ENCODE measurements at places on chromosomes 6 and 20.

DNA sequence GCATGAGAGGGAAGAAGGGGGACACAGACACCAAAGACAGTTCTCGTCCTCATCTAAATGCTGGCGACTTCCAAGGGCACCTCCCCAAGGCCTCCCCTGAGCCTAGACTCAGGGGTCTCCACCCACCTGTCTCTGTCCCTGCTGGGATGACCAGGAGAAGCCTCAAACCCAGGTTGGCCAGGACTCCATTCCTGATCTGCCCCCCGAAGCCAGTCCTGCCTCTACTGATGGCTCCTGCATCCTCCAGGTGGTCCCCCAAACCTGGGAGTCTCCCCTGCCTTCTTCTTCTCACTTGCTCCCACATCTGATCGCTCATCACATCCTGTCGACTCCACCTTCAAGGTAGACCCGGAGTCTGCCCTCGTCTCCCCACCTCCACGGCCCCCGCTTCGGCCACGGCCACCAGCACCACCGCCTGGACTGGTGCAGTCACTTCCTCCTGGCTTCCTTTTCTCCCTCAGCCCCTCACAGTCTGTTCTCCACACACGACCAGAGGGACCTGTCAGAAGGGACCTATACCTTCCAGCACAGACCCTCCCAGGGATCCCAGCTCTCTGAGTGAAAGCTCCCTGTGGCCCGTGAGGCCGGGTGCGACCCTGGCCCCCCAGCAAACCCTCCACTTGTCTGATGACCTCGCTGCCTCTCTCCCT is 92.1 kb downstream of the CEBPB start:
- no peak for DNase-seq

DNA sequence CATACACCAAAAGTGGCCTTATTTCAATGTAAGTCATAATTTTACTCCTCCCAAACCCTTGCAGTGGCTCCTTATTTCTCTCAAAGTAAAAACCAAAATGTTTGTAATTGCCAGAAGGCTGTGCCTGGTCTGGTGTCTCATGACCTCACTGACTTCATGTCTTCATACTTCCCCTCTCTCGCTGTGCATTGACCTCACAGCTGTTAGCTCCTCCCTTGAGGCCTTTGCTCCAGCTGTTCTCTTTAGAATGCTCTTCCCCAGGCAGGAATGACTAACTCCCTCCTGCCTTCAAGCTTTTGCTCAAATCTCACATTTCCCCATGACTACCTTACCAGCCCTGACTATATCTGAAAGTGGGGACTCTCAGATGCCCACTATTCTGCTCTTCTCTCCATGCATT is 83.3 kb downstream of the MTFR2 start:
- DNase-seq: no peak

- no peak for DNase-seq
Measured at GRCh38 chr6:138239774-138240173, 21.5 kb upstream of the PBOV1 start.

DNA sequence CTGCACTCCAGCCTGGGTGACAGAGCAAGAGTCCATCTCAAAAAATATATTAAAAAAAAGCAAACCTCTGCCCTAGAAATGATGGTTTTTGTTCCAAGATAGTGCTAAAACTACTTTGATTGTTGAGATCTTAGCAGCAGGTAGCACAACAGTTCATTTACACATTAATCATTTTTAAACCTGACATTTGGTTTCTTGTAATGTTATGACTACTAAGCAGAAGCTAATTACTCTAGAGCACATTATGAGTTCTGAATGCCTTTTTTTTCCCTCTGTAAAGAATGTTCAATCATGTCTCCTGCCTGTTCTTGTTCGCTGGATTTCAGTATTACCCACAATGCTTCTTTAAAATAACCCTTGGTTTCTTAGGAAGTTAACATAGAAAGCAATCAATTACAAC is 24.7 kb upstream of the PHF3 start:
- DNase-seq: no peak

DNA sequence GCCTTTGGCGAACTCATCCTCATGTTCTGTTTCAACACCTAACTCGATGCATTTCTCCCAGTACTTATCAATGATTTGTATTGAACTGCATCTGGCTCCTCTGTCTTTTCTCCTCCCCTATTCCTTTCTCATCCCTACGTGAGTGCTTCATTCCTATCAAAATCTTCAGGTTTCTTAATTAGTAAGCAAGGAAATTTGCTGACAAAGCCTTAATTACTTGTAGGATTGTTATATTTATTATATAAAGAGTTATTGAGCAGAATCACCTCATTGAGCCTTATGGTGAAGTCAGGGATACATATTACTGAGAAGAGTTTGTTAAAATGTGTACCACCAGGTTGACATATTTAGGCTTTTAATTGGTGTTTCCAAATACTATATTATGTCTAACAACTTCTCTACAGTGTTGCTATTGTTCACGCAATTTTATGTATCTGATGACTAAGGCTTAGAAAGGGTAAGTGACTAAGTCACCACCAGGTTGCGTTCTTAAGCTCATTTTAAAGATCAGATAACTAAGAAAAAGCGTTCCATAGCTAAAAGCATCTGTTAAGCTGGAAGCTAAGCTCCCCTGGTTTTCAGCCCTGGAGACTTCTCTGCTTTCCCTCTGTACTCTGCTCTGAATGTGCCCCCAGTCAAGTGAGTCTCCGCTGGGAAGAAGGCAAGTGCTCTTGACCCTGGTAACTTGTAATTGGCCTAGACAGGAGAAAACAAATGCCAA is 18.9 kb downstream of the SCGN start:
- DNase-seq: no peak

DNA sequence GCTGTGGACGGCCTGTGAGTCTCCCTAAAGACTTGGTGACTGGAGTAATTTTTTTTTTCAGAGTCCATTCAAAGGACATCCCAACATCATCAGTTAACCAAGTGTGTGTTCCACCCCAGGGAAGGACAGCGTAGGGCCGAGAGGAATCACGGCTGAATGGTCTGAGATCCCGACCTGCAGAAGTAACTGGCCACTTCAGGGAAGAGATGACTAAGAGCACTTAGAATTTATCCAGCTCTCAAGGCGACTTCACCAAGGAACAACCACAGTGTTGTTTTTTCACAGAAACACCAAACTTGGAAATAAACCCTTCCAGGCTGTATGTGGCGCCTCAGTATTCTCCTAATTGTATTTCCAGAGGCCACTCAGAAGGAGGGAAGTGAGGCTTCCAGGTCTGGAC is 231.6 kb downstream of the FNDC1 start:
- no peak for DNase-seq

DNA sequence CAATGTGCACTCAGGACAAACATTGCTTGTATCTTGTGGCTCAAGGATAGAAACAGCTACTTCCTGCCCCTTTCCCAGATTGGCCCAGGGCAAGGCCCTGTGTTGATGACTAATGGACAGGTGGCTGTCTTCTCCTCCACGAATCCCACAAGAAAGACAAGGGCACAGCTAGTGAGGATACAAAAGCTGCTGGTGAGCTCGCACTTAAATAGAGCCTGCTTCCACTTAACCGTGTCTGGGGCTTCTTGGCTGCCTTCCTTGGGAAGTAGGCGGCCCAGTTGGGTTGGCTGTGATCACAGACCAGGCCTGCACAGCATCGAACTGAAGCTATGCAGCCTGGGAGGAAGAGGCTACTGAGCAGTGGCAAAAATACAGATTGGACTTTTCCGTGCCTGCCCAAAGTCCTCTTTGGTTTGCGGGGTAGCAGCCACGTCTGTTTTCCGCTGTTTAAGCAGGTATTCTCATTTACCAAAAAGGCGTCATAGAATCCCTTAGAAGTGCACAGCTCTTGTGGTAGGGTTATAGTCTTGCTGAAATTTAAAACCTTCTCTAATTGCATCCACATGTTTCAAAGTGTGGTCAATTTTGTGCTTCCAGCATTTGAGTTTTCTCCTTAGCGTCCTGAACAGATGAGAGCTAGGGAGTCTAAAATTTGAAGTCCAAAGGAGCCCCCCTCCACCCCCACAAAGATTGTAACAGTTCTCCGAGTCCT is 23.0 kb upstream of the NAA20 start:
- no peak for DNase-seq

GRCh38 chr6:93059911-93060310 is 359.4 kb downstream of the EPHA7 start:
- DNase-seq: no peak

- no peak for DNase-seq
Measured at GRCh38 chr6:36353411-36353915, 16.8 kb upstream of the BNIP5 start.

- DNase-seq: no peak
Measured at GRCh38 chr6:135972150-135972549, 120.6 kb downstream of the PDE7B start.

GRCh38 chr6:32095338-32096086 is 13.6 kb downstream of the TNXB start:
- DNase-seq: no peak

DNA sequence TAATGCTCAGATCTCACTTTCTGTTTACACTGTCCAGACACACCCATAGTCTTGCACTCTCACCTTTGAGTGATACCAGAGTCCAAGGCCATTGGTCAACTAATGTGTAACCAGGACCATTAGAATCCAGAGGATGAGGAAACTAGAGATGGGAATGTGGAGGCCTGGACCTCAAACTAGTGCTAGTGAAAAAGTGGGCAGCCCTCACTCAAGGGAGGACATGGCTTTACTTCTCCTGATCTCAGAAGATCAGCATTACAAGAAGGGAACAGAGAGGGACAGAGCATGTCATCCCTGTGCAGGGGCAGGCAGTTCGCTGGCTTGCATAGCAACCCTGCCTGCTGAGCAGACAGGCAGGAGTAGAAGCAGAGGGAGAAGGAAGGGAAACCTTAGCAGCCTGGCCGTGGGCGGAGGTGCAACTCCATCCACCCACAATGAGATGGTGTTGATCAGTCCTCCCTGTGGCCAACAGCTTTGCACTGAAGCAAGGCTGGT is 22.6 kb upstream of the XRN2 start:
- DNase-seq: no peak

- no peak for DNase-seq
Measured at GRCh38 chr6:131651782-131652181, 14.7 kb downstream of the ENPP3 start.

DNA sequence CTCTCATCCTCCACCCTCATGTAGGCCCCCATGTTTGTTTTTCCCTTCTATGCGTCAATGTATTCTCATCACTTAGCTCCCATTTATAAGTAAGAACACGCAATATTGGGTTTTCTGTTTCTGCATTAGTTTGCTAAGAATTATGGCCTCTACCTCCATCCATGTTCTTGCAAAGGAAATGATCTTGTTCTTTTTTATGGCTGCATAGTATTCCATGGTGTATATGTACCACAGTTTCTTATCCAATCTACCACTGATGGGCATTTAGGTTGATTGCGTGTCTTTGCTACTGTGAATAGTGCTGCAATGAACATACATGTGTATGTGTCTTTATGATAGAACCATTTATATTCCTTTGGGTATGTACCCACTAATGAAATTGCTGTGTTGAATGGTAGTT is 200.0 kb downstream of the ADGRG6 start:
- DNase-seq: no peak

DNA sequence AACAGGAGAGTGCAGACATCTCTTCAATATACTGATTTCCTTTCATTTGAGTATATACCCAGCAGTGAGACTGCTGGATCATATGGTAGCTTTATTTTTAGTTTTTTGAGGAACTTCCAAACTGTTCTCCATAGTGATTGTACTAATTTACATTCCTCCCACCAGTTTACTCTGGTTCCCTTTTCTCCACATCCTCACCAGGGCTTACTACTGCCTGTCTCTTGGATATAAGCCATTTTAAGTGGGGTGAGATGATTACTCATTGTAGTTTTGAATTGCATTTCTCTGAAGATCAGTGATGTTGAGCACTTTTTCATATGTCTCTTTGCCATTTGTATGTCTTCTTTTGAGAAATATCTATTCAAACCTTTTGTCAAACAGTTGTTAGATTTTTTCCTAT is 64.9 kb upstream of the HMGCLL1 start:
- DNase-seq: no peak

GRCh38 chr6:40760887-40761286 is 173.7 kb upstream of the LRFN2 start:
- no peak for DNase-seq

- no peak for DNase-seq
Measured at GRCh38 chr6:36655085-36655724, 23.3 kb upstream of the CDKN1A start.

DNA sequence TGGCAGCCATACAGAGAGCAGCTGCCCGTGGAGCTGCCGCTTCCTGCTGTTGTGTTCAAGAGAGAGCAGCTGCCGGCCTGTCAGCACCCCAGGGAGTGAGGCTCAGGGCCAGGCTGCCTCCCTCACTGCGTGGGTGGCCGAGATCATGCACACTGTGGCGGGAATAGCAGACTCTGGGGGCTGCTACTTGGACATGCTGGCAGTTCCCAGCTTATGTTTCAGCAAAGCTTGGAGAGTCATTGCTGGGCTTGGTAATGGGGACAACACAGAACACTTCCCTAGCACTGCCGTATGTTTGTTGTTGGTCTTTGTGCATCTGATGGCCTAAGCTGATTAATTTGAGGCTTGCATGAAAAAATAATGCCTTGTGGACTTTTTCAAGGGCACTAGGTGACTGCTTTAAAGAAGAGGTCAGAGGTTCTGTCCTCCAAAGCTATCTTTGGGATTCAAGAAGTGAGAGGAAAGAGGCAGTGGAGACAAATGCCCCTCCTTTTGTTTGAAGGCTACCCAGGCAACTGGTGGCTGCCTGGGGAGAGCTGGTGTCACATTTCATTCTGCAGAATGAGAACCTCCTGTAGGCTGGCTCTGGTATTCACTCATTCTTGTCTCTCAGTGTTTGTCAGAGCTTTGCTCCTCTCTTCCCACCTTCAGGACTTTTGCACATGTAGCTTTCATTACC is 18.8 kb downstream of the MRAP2 start:
- DNase-seq: peak; percentile 79

- no peak for DNase-seq
Measured at GRCh38 chr20:1306316-1307135, 22.4 kb downstream of the SDCBP2 start.

DNA sequence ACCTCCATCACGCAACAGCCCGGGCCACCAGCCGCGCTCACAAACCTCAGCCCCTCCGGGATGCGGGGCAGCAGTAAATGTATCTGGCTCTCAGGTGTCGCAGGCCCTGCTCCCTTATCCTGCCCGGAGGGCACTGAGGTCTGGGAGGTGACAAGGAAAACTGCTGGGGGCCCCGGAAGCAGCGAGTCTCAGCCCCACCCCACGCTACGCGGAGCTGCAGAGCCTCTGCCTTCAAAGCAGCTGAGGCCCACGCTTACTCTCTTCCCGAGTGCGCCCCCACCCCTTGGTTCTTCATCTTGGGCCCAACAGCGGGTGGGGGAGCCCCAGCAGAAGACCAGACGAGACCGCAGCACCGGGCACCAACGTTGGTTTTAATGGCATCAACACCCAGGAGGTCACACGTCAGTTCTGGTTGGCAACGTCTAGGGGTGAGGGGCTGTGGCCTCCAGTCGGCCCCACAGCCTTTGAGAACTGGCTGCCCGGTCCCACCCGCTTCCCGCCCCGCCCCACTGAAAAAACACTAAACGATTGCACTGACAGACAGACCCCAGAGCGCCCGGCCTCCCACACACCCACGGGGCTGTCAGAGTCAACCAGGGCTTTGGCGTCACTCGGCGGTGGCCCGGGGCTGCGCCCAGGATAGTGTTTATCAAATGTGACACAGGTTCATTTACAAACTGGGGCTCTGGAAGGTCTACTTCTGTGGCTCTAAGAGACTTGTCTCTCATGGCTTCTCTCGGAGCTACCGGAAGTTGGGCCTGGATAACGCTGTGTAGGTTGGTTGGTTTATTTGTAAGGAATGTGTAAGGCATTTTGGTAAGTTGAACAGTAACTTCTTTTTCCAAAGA is 43.7 kb downstream of the DSTN start:
- peak; percentile 85 for DNase-seq
